Activated B cell treated with CpG ODN at 0.5 μM for 24 hours (primary cell): ENCODE measurements at places on chromosomes 5 and 9. TPM values are rescaled to one million over a fixed set of nuclear protein-coding genes. Genes with fewer than 3 reads are reported as not detected.

NR4A3 gene
- 20.7 and 21.5 TPM in 2 replicates for total RNA-seq

GRCh38 chr9:92980085-92980745 is 32.9 kb downstream of the FGD3 start:
- no peaks in the 10 kb centered on the region for H3K27me3 ChIP-seq
- peaks cover 46% of the 10 kb centered on the region for H3K4me1 ChIP-seq
- peaks cover 75% of the 10 kb centered on the region for H3K36me3 ChIP-seq
- no peak for DNase-seq
- H3K4me3 ChIP-seq: peak overlapping the region; percentile 29

DNA sequence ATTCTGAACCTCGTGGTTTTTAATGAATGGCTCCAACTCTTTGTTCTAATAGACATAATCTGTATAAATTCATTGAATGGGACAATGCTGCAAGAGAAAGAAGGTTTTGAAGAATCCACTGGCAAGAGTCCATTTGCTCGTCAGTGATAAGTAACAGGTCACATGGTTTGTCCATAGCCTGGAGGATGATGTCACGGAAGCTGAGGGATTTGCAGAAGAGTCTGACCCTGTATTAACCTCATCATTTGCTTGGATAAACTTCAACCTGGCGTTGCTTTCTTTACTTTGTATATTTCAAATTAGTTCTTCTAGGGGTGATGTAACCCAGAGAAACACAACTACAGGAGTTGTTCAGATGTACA is 197.4 kb downstream of the GAS1 start:
- no peak for DNase-seq
- no peaks in the 10 kb centered on the region for H3K27me3 ChIP-seq
- no peaks in the 10 kb centered on the region for H3K4me1 ChIP-seq
- no peak overlapping the region for H3K4me3 ChIP-seq
- no peaks in the 10 kb centered on the region for H3K36me3 ChIP-seq

CCL21 gene
- not detected in 2 replicates for total RNA-seq

TSSK1B gene
- not detected in 2 replicates for total RNA-seq

DNA sequence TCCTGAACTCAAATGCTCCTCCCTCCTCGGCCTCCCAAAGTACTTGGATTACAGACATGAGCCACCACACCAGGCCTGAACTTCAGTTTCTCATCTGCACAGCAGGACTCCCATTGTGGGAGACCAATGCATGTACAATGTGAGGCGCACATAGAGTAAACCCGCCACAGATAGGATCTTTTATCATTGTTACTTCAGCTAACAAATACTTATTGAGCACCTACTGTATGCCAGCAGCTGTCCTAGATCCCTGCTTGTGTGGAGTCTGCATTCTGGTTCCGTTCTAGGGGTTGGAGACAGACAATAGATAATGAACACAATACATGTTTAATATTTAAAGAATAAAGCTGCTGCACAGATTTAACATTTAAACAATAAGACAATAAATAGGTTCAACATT is 6.3 kb upstream of the SLC25A51 start:
- no peaks in the 10 kb centered on the region for H3K36me3 ChIP-seq
- no peak overlapping the region for H3K27ac ChIP-seq
- no peak overlapping the region for H3K4me3 ChIP-seq
- peaks cover 5% of the 10 kb centered on the region for H3K4me1 ChIP-seq

DNA sequence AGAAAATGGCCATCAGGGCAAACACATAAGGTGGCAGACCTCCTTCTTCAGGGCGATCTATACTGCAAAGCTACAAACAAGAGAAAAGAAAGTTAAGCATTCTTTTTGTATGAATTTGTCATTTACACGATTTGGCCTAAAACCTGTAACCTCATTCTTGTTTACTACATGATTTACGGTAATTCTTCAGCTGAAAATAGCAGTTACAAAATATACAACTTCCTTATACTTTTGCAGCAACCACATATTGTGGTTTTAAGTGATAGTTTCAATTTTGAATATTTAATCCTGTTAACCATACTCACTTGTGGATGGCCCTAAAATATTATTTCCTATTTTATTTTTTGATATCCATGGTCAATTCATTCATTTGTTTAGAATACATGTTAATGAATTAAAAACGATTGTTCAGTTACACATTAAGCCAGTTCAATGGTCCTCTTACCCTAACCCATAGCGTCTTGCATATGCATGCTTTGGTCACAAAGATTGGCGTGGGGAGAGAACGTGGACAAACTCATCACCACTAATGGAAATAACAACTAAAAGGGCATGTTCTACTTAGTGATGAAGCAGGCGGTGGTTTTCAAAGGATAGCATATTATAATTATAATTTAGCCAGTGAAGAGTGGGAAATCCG is 16.6 kb downstream of the TUT7 start:
- no peak for DNase-seq
- peak overlapping the region; percentile 51 for H3K27ac ChIP-seq
- H3K36me3 ChIP-seq: peaks cover 94% of the 10 kb centered on the region

DNA sequence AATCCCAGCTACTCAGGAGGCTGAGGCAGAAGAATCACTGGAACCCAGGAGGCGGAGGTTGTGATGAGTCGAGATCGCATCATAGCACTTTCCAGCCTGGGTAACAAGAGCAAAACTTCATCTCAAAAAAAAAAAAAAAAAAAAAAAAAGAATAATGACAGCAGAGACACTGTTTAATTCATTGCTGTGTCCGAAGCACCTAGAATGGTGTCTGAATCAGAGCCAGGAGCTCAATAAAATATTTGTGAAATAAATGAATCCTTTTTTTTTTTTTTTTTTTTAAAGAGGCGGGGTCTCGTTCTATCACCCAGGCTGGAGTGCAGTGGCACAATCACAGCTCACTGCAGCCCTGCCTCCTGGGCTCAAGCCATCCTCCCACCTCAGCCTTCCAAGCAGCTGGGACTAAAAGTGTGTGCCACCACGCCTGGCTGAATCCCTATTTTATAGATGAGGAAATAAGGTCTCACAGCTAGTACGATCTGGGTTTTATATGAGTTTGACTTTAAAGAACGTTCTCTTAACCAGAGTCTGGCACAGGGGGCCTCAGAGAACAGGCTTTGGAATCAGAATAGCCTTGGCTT is 47.8 kb downstream of the THOC3 start:
- peaks cover 1% of the 10 kb centered on the region for H3K4me1 ChIP-seq
- H3K4me3 ChIP-seq: no peak overlapping the region
- peaks cover 30% of the 10 kb centered on the region for H3K36me3 ChIP-seq
- no peaks in the 10 kb centered on the region for H3K27me3 ChIP-seq
- H3K27ac ChIP-seq: no peak overlapping the region

- peak overlapping the region; percentile 81 for H3K4me3 ChIP-seq
- peaks cover 2% of the 10 kb centered on the region for H3K27me3 ChIP-seq
- peak; percentile 75 for DNase-seq
Measured at GRCh38 chr9:129610473-129611306, 10.2 kb downstream of the C9orf50 start.

SVEP1 gene
- not detected in 2 replicates for total RNA-seq

DNA sequence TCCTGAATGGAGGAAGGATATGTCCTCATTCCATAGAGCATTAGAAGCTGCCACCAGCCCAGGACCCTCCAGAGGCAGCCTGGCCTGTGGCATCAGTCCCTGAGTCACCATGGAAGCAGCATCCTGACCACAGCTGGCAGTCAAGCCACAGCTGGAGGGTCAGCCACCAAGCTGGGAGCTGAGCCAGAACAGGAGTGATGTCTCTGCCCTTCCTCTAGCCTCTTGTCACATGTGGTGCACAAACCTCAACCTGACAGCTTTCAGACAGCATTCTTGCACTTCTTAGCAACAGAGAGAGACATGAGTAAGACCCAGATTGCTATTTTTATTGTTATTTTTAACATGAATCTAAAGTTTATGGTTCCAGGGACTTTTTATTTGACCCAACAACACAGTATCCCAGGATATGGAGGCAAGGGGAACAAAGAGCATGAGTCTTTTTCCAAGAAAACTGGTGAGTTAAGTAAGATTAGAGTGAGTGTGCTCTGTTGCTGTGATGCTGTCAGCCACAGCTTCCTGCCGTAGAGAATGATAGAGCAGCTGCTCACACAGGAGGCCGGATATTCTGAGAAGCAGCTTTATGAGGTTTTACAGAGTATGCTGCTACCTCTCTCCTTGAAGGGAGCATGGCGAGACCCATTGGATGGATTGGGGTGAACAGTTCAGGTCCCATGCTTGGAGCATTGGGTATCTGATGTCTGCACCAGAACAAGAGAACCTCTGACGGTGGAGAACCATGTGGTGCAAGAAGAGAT is 13.0 kb upstream of the CYFIP2 start:
- H3K27me3 ChIP-seq: no peaks in the 10 kb centered on the region
- peak overlapping the region; percentile 57 for H3K4me3 ChIP-seq
- DNase-seq: no peak
- no peaks in the 10 kb centered on the region for H3K36me3 ChIP-seq
- H3K27ac ChIP-seq: peak overlapping the region; percentile 85

DNA sequence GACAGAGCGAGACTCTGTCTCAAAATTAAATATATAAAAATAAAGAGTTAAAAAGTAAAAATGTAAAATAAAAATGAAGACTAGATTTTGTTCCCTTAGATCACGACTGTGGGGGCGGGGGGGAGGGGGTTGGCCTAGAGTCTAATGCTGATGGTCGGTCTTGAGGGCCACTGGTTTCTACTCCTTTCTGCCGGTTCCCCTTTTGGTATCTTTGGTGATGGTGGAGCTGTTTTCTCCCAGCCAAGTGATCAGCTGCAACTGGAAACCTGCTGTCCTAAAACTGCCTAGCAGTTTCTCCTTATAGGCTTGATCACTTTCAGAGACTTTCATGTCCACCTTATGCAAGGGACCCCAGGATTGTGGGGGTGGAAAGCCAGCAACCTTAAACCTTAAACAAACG is 1.1 kb downstream of the SRD5A1 start:
- peak overlapping the region; percentile 92 for H3K4me3 ChIP-seq
- peak overlapping the region; percentile 63 for H3K27ac ChIP-seq
- peaks cover 41% of the 10 kb centered on the region for H3K4me1 ChIP-seq
- peaks cover 34% of the 10 kb centered on the region for H3K36me3 ChIP-seq
- no peaks in the 10 kb centered on the region for H3K27me3 ChIP-seq
- DNase-seq: no peak

DNA sequence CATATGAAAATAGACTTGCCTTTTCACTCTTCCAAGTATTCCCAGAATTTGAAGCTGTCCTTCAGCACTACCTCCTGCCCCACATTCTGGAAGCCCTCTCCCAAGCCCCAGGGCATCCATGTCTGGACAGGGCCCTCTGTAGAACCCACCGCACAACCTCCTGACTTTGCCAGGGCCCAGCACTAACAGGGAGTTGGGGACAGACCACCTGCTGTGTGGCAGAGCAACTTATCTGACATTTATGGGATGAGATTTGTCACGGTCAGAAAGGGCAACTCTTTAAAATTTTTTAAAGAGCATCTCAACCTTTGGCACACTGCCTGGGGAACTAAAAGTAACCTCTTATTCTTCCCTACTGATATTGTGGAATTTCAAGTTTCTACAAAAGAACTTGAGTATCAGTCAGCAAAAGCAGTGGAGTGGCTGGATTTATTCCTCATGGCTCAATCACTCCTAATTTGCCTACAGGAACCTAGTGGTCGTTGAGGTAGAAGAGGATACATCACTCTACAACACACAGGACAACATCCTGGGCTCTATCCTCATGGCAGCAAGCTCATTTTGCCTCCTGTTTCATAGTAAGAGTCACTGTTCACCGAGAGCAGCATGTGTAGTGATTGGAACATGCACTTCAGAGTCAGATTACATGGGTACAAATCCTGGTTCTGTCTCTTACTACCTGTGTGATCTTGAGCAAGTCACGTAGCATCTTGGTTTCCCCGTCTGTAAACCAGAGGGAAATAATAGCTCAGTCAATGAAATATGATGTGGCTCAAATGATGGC is 285.3 kb downstream of the ENC1 start:
- H3K27me3 ChIP-seq: peaks cover 3% of the 10 kb centered on the region
- no peak overlapping the region for H3K27ac ChIP-seq
- H3K4me1 ChIP-seq: no peaks in the 10 kb centered on the region
- no peaks in the 10 kb centered on the region for H3K36me3 ChIP-seq
- no peak overlapping the region for H3K4me3 ChIP-seq

GRCh38 chr5:68088302-68088701 is 127.3 kb upstream of the PIK3R1 start:
- DNase-seq: no peak
- peaks cover 2% of the 10 kb centered on the region for H3K27me3 ChIP-seq
- no peak overlapping the region for H3K27ac ChIP-seq
- H3K4me3 ChIP-seq: no peak overlapping the region
- no peaks in the 10 kb centered on the region for H3K4me1 ChIP-seq

SLC6A3 gene
- total RNA-seq: 1.4 and 2.0 TPM in 2 replicates

DNA sequence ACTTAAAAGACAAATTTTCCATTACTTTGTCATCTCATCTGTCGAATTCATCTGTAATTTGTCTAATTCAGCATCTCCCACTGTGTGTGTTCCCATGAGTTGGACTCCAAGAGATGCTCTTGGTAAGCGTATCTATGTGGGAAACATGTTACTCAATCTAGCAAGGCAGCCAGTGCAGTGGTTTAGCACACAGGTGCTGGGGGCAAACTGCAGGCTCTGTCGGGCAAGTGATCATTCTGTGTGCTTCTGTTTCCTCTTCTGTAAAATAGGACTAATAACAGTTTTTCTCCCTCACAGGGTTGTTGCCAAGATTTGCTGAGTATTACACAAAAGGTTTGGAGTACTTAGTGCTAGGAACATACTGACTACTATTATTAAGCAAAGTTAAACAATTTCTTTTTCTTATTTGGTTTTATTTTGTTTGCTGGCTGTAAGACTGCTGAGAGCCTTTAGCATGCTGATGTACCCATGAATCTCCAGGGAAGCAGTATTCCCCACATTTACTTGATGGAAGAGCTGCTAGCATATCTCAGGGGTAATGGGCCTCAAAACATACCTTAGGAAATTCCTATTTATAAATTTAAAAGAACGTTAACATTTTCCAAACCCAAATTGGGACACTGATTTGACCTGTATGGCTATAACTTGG is 709 bp upstream of the GAPT start:
- H3K4me3 ChIP-seq: peak overlapping the region; percentile 42
- peak overlapping the region; percentile 95 for H3K27ac ChIP-seq
- no peaks in the 10 kb centered on the region for H3K27me3 ChIP-seq
- no peak for DNase-seq

BHMT2 gene
- not detected in 2 replicates for total RNA-seq
